ENCODE measurements at places on chromosomes 5 and 9.

GRCh38 chr9:123395276-123395688, 39.3 kb downstream of the CRB2 start:
- no peak for DNase-seq

DNA sequence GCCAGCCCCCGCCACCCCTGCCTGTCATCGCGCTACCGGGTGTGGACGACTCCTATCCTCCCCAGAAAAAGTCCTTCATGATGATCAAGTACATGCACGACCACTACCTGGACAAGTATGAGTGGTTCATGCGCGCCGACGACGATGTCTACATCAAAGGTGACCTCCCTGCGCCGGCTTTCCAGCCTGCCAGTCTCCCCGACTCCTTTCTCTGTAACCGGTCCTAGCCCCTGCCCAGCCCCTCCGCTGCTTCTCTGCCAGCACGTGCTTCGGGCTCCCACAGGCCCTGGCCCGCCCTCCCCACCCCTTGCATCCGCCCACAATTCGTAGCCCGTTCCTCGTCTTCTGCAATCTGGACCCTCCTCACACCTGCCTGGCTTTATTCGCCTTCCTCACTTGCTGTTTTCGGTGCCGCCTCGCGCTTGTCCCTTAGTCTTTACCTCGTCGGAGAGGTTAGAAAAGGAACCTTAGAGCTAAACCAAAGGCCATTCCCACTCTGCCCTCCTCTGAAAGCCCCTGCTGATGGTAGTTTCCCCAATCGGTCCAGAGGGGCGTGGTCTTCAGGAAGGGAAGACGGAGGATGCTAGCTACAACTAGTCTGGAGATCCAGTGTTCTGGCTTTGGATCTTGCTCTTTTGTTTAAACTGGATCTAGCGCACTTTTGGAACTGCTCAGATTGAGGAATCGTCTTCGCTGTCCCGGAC, 1.4 kb downstream of the CHSY3 start:
- DNase-seq = no peak

DNA sequence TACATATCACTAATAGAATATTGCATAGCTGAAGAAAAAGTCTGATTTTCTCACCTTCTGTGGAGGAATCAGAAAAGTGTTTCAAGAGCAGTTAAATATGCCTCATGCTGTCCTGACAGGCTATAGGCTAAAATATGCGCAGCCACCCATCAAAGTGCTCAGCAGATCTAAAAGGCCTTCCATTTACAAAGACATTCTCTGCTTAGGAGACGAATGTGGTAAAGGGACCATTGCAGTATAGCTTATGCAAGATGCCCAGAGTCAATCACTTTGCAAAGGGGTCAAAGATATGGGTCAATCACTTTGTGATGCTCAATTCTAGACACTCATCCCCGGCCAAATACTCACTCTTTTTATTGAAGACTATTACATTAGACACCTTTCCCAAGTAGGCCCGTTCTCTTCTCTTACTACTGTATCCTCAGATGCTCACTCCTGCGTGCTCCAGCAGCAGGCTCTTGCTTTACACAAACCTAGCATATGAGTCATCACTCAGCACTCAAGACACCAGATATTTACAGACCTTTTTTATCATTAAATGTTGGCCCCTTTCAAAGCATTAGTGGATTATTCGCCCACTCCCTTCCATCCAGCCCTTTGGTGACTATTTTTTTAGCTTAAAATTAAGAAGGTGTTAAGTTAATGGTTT, 568.2 kb upstream of the CDH18 start:
- DNase-seq = no peak

- DNase-seq = peak; percentile 69
Observed at GRCh38 chr9:20683351-20684034, 566 bp upstream of the FOCAD start.

GRCh38 chr9:20144197-20144596, 355.4 kb upstream of the SLC24A2 start:
- peak; percentile 18 for DNase-seq

- DNase-seq = no peak
Observed at GRCh38 chr5:132854301-132854700, 12.0 kb downstream of the GDF9 start.

- DNase-seq = no peak
Observed at GRCh38 chr5:35476036-35476435, 141.6 kb upstream of the SPEF2 start.

- no peak for DNase-seq
Observed at GRCh38 chr9:88722753-88723152, 187.8 kb downstream of the NXNL2 start.

DNA sequence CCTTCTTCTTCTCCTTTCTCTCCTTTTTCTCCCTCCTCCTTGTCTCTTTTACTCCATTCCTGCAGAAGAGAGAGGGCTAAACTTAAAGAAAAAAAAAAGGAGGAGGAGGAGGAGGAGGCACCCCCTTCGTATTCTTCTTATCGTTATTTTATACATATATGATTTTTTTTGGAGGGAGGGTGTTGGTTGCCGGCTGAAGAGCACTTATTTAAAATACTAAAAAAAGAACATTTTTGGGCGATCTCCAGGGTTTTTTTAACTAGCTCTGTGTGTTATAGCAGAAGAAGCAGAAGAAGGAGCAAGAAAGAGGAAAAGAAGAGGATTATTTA, 381 bp downstream of the NR2F1 start:
- no peak for DNase-seq

DNA sequence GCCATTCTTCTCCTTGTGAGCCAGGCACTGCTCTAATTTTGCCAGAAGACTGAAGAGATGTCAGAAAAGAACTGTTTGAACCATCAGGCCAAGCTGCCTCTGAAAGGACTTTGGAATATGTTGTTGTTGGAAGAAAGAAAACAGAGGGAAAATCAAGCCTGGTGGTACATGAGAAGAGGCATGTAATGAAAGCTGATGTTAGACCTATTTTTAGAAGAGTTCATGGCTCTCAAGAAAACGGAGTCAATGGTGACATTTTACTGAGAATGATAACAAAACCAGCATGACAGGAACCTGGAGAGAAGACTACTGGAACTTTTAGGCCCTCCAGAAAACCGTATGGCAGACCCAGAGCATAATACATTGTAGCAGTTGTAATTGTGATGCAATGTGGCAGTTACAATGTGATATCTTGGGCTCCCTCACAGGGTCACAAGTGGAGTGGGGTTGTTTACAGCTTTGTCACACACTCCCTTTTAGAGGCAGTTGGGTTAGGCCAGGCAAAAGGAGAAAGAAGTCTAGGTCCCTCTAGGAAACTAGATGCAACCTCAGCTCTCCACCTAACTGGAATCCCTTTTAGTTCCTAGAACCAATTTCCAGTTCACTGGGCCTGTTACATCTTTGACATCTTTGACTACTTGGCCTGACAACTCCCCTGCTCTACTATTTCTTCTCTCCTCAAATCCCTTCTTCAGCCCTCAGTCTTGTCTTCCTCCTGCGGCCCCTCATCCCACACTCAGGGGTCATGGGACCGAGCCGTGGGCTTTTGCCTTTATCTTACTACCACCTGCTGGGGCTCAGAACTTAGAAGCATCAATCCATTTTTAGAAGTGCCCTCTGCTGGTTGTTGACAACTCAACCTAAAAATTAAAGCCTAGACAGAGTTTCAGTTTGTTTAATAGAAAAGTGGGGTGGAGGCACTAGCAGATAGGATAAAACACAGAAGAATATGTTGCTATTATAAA, 61.2 kb upstream of the JAK2 start:
- no peak for DNase-seq

DNA sequence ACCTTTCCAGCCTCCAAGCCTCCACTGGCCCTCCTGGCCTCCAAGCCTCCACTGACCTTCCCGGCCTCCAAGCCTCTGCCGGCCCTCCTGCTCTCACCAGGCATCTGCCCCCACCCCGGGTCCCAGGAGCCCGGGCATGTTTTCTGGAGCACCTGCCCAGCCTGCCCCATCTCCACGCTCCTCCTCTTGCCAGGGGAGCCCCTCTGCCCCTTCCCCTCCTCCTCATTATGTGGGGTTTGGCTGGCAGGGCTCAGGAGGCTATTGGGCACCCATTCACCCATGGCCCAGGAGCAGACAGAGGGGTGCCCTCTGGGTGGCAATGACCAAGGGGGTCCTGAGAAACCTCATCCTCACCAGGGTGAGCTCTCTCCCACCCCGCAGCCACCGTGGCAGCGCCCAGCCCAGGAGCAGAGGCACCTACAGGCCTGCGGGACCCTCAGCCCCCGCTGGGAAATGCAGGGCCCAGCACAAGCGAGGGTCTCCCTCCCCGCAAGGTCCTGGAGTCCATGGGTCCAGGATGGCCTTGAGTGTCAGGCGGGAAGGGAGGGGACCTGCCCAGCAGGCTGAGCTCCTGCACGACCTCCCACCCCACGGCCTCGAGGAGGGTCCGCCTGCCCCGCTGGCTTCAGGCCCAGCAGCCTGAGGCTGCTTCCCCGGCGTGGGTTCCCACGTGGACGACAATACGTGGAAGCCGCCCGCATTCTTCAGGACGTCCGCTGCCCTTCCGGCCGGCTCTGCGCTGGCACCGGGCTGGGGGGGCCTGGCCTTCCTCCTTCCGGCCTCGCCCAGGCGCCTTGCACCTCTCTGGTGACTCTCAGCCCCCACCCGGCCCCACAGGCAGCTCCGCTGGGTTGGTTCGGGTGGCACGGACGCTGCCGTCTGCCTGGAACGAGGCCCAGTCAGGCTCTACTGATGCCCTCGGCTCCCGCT, 51.4 kb upstream of the NRARP start:
- no peak for DNase-seq

DNA sequence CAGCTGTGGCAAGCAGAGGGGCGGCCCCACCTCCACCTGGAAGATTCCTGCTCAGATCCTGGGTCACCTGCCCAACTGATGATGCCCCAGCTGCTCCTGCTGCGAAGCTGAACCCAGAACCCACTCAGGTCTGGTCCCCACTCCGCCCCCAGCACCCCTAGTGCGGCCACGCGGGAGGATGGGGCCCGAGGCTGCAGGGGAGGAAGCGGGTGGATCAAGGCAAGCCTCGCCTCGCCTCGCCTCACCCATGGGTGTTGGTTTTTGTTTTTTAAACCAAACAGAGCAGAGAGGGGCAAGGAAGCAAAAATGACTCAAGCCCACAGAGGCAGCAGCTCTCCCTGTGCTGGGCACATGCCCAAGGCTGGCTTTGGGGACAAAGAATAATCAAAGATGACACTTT, 23.2 kb downstream of the ABO start:
- no peak for DNase-seq

DNA sequence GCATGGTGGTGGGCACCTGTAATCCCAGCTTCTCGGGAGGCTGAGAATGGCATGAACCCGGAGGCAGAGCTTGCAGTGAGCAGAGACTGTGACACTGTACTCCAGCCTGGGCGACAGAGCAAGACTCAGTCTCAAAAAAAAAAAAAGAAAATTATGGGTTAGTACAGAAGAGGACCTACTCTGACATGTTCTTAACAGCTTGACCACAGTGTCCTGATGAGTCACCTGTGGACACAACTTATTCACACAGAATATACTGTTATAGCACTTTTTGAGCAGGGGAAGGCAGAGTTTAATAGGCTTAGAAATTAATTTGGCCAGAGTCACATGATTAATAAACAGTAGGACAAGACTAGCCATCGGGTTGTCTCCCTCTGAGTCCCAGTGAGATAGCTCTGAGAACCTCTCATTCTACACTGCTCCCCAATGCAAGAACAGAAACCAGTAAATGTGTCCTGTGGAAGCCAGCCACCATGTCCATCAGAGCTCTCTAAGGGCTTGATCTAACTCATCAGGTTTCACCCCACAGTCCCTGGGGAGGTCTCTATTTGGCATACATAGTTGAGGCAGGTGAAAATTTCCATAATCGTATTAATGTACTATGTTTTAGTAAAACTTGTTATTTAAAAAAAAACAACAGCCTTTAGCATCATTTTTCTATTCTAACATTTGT, 1077.9 kb upstream of the C9orf72 start:
- DNase-seq = no peak

DNA sequence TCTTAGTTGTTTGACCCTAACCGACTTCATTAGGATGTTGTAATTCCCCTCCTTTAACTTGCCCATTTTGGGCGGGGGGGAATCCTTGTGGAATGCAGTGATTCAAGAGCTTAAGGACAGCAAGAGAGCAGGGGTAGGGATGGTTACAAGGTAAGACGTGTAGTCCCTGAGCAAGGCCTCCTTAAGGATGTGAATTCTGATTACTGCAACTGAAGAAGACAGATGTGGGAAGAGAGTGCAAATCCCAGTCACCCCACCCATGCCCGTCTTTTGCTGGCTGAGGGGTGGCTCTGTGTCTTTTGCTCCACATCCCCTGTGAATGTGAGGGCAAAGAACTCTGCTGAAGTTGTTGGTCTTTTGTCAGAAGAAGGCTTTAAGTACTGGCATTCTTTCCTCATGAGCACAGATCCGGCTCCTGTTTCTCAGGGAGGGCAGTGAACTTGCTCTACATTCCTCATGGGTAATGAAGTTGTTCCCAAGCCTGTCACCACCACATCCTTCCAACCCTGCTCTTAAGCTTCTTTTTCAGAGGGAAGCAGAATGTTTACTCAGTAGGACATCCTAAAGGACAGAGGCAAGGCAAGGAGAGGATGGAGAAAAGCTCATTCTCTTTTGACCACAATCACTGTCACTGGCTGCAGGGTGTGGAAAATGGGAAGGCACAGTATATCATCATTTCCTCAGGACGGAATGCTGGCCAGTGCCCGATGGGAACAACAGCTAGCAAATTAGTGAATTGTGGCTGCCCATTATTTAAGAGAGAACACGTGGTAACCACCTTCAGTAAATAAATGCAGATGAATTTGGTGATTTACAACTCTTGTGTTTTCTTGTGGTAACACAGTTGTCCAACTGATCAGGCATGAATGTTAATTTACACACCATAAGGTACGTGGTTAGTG, 61.5 kb downstream of the RAI14 start:
- DNase-seq = peak; percentile 96

GRCh38 chr5:112142769-112143270, 276.3 kb downstream of the EPB41L4A start:
- peak; percentile 12 for DNase-seq

DNA sequence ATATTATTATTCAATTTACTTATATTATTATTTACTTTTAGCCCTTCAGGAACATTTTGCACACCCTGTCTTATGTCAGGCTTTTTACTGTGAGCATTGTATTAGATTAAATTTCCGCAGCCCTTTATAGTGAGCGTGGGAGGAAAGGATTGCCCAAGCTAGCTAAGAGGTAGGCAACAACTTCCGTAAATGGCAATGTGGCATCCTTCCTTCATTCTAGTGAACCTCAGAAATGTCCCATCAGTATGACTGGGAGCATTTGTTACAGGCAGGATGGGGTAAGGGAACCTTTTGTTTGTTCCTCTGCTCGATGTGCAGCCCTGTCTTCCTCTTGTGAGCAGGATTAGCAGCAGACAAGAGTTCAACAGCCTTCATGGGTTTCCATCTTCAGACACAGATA, 6.2 kb upstream of the CD180 start:
- DNase-seq = no peak

GRCh38 chr5:134714541-134714940, 23.8 kb upstream of the CAMLG start:
- DNase-seq = no peak

DNA sequence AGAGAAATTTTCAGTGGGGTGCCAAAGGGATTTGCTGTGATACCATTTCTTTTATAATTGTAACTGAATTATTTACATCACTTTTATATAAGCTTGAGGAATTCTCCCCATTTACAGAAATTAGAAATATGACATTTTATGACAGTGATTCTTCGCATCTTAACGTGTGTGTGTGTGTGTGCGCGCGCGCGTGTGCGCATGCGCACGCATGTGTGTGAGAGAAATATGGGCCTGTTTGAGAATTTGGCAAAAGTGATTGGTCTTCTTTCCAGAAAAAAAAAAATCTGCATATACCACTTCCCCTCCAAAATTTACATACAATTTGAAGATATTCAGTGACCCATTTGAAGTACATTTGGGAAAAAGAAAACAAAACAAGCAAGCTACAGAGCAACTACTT, 190.7 kb upstream of the PDE4D start:
- no peak for DNase-seq
